Stimulated activated CD8-positive, alpha-beta memory T cell treated with anti-CD3 and anti-CD28 coated beads, Interleukin-12 subunit alpha, Interleukin-12 subunit beta, amount 100 ng/mL, for 1 hour (primary cell): ENCODE measurements at places on chromosomes 11 and 22.

- no peak for DNase-seq
Observed at GRCh38 chr11:56932572-56933220, 56.0 kb upstream of the OR5AK2 start.

GRCh38 chr11:108662700-108663099 lies 2.2 kb upstream of the DDX10 start:
- DNase-seq = no peak

GRCh38 chr11:65709661-65710060 lies 2.4 kb upstream of the KAT5 start:
- DNase-seq = no peak

- peak; percentile 55 for DNase-seq
Observed at GRCh38 chr22:36385491-36386350, 2.0 kb downstream of the MYH9 start.

DNA sequence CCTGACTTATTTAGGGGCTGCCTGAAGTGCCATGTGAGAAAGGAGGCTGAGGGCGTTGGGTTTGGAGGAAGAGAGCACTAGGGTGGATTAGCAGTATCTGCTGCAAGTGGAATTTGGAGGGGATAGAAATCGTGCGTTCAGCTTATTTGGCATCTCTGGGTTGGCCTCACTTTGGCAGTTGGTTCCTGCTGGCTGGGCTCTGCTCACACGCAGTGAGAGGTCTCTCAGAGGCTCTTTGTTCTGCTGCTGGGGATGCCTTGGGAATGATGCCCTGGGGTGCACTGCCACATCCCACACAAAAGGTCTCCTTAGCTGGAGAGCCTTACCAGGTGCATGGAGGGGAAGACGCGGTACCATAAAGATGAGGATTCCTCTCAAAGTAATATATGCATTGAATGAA lies 17.7 kb upstream of the MICAL2 start:
- DNase-seq = no peak

DNA sequence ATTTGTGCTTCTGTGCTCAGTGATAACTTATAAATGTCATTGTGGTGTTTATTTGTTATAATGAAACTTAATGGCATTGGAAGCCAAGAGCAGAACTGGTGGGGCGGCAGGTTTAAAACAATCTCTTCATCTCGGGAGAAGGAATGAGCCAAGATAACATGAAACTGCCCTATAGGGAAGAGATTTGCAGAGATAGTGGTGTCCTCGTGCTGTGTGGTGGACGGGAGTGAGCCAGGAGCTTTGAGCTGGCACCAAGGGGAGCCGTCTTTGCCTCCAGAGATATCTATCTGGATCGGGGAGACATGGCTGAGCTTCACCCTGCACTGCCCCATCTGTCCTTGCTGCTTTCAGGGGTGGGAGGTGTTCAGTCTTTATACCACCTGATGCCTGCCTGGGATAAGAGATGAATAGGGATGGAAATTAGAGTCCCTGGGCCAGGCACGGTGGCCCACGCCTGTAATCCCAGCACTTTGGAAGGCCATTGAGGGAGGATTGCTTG lies 189.6 kb downstream of the ST3GAL4 start:
- DNase-seq = no peak

GRCh38 chr11:3049430-3050243 lies 7.6 kb downstream of the CARS1 start:
- peak; percentile 32 for DNase-seq

GRCh38 chr11:43403357-43404231 lies 44.9 kb downstream of the TTC17 start:
- DNase-seq = no peak

DNA sequence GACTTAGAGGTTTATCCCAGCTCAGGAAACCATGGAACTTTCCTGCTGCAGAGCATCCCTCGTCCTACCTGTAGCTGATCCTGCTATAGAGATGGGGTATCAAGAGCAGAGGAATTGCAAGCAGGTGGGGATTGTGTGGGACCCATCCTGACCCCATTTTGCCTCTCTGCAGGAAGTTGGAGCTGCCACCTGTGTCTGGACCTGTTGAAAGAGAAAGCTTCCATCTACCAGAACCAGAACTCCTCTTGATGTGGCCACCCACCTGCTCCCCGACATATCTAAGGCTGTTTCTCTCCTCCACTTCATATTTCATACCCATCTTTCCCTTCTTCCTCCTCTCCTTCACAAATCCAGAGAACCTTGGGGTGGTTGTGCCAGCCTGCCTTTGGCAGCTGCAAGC lies 3.0 kb upstream of the TIGD3 start:
- no peak for DNase-seq

- no peak for DNase-seq
Observed at GRCh38 chr11:84480131-84480530, 1147.0 kb downstream of the DLG2 start.

GRCh38 chr11:35183326-35183925 lies 44.5 kb downstream of the CD44 start:
- DNase-seq = no peak

DNA sequence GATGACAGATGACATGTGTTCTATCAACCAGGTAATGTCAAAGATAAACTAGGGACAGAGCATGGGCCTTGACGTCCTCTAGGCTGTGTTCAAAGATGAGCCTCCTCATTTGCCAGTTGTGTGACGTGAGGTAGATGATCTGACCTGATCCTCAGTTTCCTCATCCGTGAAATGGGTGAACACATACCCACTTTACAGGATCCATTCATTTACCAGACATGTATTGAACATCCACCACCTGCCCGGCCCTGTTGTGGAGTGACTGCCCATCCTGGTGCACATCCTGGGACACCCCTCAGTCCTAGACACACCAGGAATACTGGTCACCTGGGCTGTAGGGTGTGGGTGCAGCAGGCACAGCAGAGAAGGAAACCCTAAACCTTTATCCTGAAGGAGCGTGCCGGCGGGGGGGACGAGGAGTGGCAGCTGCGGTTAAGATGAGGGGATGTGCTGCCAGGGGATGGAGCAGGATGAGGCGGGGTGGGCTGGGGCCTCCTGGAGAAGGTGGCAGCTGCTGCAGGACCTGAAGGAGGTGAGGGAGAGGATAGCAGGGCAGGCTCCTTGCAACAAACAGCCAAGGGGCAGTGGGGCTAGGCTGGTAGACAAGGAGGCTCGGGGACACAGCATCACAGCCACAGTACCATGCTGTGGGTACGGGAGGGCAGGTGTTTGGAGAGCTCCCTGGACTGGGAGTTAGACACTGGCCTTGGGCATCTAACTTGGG lies 8.4 kb downstream of the CLDN5 start:
- DNase-seq = no peak
